ENCODE measurements at places on chromosomes 2 and 18.
A peak's percentile ranks its signal among the peaks of the same experiment; 100 is the strongest.

GRCh38 chr2:15788455-15788829 lies 151.9 kb upstream of the MYCN start:
- no peak for DNase-seq

- no peak for DNase-seq
These were observed 95.1 kb downstream of the EHBP1 start for GRCh38 chr2:62800618-62801017.

- no peak for DNase-seq
These were observed 187.5 kb upstream of the SALL3 start for GRCh38 chr18:78792094-78792493.

DNA sequence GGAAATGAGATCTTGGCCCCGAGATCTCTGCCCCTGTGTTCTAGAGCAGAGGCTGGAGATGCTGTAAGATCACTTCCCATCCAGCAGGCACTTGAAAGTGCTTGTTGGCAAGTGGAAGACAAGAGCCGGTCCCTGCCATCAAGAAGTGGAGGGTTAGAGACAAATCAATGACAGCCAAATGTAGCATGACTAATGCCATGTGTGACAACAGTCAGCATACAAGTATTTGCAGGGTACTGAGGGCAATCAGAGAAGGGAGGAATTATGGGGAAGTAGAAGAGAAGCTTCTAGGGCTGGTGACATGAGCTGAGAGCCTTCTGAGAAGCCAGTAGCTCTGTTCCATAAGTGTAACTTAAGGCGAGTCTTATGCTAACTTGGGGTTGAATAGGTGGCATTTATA lies 58.6 kb downstream of the TMEM17 start:
- no peak for DNase-seq

DNA sequence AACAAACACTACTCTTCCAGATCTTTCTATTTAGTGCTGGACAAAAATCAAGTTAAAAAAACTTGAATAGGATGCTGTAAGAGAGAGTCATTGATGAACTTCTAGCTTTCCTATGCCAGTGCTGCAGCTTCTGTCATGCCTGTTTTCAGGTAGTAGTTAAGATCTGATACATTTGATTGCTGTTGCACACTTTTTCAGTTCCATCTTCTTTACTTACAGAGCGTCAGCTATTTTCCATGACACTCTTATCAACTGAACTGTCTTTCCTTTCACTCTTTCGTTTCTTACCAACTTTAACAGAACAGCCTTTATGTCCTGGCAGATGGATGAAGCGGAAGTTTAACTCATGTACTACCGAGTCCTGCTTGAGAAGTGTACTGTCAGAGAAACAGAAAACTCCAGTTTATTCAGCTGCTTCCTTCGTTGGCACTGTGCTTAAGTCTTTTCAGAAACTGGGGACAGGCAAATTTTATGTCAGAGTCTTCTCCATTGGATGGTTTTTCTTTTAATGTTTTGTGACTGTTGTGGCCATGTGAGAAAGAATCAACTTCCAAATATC lies 145.9 kb upstream of the KLHL14 start:
- no peak for DNase-seq

DNA sequence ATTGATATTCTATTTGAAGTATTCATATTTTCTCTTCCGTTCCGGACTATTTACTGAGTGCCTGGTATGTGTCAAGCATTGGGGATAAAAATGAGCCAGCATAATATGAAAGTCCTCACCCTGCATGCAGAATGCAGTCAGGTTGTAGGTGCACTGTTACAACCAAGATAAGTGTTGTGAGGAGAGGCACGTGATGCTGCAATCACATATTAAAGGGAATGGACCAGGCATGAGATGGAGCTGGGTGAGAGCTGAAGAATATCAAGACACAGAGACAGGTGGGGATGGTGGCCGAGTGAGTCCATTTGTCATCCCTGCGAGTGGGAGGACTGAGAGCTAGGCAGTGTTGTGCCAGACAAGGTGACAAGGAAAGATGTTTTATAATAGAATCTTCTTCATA lies 52.3 kb downstream of the MFSD6 start:
- no peak for DNase-seq

DNA sequence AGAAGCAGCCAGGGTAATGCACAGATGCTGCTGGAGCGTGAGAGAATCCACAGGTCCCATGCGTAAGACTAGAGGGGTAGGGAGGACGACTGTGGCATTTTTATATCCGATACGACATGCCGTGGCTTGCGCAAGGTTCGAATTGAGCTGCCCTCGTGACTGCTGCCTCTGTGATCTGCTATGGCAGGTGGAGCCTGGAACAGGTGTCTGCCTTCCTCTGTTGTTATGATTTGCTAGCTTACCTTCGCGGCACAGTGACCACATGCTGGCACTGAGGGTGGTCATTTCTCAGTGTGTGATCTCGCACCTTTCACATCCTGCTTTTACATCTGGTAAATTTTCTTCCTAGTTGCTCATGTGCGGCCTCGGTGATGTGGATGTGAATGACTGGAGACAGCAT lies 240.2 kb downstream of the ALPK2 start:
- no peak for DNase-seq

GRCh38 chr2:215920244-215921100 lies 92.9 kb downstream of the MREG start:
- DNase-seq, result peak; percentile 60

GRCh38 chr2:129812071-129812470 lies 167.4 kb upstream of the RAB6C start:
- no peak for DNase-seq

DNA sequence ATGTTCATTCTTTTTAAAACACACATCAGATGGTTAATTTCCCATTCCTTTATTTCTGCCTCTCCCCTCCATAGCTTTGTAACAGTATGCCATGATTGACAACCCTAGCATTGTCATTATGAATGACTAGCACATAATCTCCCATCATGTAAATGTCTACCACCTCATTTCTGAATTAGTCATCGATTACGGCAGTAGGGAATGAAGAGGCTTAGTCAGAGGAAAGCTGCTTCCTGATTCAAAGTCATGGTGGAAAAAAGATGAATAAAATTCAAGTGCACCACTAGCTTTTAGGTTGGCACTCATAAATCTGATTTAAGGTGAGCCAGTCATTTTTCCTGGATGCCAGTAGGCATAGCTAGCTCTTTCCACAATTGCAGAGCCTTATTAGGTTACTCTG lies 19.1 kb upstream of the ACMSD start:
- DNase-seq, result no peak

DNA sequence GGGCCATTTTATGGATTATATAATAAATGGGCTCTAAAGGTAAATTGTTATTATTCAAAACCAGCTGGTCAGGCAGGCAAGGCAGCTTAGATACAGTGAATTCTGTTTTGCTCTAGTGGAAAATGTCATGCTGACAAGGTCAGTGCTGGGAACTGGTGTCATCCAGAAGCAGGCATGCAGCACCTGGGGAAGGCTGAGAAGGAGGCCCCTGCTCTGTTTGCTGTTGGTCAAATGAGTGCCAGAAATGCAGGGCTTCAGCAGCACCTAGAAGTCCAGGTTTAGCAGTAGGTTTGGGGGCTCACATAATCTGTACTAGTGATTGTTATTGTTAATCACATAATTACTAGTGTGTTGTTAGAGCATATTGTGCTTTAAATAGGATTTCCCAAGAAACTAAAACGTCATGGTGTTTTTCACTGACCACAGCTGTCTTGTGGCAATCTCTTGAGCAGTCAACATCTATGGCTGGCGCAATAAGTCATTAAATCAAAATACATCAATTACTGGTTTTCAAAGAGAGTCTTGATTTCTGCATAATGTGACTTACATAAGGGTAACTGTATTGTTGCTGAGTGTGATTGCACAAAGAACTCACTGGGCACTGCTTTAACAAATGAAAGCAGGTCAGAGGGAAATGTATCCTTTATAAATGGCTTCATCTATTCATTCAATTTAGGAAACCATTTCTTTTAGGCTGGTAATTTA lies 99.1 kb downstream of the MYO3B start:
- DNase-seq, result peak; percentile 92

- DNase-seq, result no peak
These were observed 103.1 kb downstream of the PPP1R1C start for GRCh38 chr2:182088681-182089320.

GRCh38 chr2:101864426-101864825 lies 127.3 kb upstream of the IL1R2 start:
- no peak for DNase-seq
